Stimulated activated CD4-positive, alpha-beta T cell treated with anti-CD3 and anti-CD28 coated beads, TNF-alpha, amount 100 ng/mL, for 24 hours (primary cell): ENCODE measurements at places on chromosomes 6 and 20.

GRCh38 chr6:136614350-136614749 is 64.1 kb upstream of the MAP7 start:
- DNase-seq = no peak

DNA sequence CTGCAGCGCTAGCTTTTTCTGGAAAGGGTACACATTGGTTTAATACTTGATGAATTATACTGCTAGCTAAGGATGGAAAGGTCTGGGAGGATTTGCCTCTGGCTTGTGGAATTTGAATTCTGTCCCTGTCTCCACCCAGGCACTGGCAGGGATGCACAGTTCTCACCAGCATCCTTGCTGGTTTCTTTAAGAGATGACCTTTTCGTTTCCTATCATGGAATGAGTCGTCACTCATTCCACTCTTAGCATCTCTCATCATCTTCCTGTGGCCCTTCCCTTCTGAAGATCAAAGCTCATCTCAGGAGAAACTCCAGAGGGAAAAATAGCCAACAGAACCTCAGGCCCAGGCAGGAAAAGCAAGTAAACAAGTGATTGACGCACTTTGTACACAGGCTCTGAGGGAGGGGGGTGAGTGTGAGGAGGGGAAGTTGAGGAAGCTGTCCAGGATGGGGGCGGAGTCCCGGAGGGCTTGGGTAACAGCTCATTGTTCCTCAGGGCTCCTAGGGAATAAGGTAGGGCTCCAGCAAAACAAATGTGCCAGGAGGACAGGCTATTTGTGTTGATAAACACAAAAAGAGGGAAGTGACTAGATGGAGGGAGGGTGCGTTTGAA is 25.7 kb upstream of the SAYSD1 start:
- no peak for DNase-seq

- no peak for DNase-seq
Observed at GRCh38 chr6:168603234-168603633, 162.2 kb downstream of the SMOC2 start.

DNA sequence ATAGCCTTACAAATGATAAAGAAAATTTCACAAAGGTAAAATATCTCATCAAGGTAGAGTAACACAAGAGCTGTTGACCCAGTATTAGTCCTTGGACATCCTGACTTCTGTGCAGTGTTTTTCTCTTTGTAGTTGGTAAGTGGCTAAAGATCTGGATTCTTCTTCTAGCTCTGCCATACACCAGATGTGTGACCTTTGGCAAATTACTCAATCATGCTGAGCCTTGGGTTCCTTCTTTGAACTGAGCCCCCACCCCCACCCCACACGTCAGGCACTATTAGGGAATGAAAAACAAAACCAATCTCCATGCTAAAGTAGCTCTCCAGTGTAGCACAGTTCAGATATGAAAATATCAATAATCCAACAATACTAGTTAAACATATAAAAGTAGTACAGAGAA is 15.1 kb upstream of the TRIM39 start:
- DNase-seq = no peak

- DNase-seq = no peak
Observed at GRCh38 chr6:106101466-106101865, 15.3 kb downstream of the PRDM1 start.

DNA sequence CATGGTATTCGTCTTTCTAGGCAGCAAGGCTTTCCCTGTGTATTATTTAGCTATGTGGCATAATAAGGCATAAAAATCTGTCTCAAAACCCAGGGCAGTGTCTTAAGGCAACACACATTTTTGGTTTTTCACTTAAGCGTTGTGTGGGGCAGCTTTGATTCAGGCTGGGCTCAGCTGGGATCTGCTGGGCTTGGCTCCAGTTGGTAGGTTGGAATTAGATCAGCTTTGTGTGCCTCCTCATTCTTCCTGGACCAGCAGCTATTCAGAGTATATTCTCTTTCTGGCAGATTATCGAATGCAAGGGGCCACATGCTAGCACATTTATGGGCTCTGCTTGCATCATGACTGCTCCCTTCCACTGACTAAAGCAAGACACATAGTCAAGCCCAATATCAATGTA is 487.9 kb downstream of the RFPL4B start:
- no peak for DNase-seq
